ENCODE measurements at places on chromosomes 7 and 10. TPM values are rescaled to one million over a fixed set of nuclear protein-coding genes. Genes with fewer than 3 reads are reported as not detected.

- peak; percentile 39 for DNase-seq
- no peak overlapping the region for H3K27ac ChIP-seq
- H3K4me3 ChIP-seq = no peak overlapping the region
- no peaks in the 10 kb centered on the region for H3K36me3 ChIP-seq
- H3K27me3 ChIP-seq = peaks cover 4% of the 10 kb centered on the region
These were observed 1.5 kb downstream of the LIPK start for GRCh38 chr10:88707429-88708155.

CCSER2 gene
- total RNA-seq = 57.5 TPM

GRCh38 chr7:16755397-16755796 is 1.8 kb downstream of the TSPAN13 start:
- no peak for DNase-seq
- H3K27ac ChIP-seq = no peak overlapping the region
- H3K4me3 ChIP-seq = no peak overlapping the region
- H3K4me1 ChIP-seq = peaks cover 12% of the 10 kb centered on the region
- H3K27me3 ChIP-seq = peaks cover 31% of the 10 kb centered on the region

- H3K4me3 ChIP-seq = no peak overlapping the region
- no peaks in the 10 kb centered on the region for H3K36me3 ChIP-seq
- no peak for DNase-seq
- no peak overlapping the region for H3K27ac ChIP-seq
- H3K4me1 ChIP-seq = peaks cover 9% of the 10 kb centered on the region
These were observed 49.8 kb downstream of the TPK1 start for GRCh38 chr7:144786079-144786478.

- H3K27me3 ChIP-seq = peaks cover 15% of the 10 kb centered on the region
- no peak overlapping the region for H3K4me3 ChIP-seq
- H3K27ac ChIP-seq = no peak overlapping the region
- H3K4me1 ChIP-seq = no peaks in the 10 kb centered on the region
- no peaks in the 10 kb centered on the region for H3K36me3 ChIP-seq
These were observed 16.5 kb downstream of the ZNF365 start for GRCh38 chr10:62390497-62391176.

DNA sequence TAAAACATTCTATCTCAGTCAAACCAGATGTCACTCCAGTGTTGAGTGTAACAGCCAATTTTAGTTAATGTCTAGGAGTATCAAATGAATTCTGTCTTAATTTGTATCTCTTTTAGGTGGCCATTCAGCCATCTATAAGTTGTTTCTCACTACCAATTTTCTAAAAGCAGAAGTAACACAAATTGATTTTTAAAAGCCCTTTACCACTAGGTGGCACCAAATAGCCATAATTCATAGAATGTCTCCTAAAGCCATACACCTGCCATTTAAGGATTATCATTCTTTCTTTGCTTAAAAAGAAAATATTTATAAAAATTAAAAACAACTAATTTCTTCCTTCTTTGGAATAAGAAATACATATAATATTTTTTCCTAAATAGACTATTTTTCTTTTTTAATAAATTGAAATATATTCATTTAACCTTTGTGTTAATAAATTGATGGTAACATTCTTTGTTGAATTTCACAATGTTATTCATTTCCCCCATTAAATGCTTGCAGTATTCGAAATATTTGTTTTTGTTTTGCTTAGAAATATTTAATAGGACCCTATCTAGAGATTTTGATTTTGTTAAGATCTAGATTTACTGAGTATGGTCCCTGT is 107.8 kb upstream of the PPP1R3A start:
- H3K4me1 ChIP-seq = no peaks in the 10 kb centered on the region
- no peaks in the 10 kb centered on the region for H3K36me3 ChIP-seq
- no peak overlapping the region for H3K27ac ChIP-seq
- DNase-seq = no peak

DNA sequence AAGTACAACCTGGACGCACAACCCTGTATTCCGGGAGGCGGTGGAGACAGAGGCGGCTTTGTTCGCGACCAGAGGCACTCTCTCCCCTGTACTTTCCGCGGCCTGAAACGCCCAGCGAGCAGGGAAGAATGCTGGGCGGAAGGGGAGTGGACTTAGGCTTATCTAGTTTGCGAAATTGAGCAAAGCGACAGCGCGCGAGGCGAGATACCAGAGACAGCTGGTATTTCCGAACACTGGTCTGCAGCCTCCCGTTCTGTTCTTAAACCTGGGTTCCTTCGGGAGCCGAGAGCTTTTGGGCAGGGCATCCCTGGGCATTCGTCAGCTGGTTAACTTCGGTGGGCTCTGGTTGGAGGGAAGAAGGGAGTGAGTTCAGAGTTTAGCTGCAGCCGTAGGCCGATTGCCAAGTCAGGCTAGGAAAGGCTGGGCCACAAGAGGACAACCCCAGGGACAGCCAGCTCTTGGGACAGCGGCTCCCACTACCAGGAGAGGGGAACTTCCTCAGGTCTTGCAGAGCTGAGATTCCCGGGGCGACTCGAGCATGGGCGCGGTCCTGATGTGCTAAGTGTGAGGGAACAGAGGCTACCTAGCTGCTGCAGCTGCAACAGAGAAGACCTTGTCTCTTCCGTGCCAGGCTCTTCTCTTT is 3.9 kb downstream of the HMX3 start:
- peaks cover 44% of the 10 kb centered on the region for H3K4me1 ChIP-seq
- peak; percentile 15 for DNase-seq
- H3K36me3 ChIP-seq = no peaks in the 10 kb centered on the region
- no peak overlapping the region for H3K4me3 ChIP-seq
- no peak overlapping the region for H3K27ac ChIP-seq
- H3K27me3 ChIP-seq = peaks cover 79% of the 10 kb centered on the region

FAM185A gene
- total RNA-seq = 7.9 TPM

PTPN20 gene
- 0.11 TPM for total RNA-seq

C1QL3 gene
- total RNA-seq = 0.16 TPM

EVX1 gene
- total RNA-seq = not detected

DNA sequence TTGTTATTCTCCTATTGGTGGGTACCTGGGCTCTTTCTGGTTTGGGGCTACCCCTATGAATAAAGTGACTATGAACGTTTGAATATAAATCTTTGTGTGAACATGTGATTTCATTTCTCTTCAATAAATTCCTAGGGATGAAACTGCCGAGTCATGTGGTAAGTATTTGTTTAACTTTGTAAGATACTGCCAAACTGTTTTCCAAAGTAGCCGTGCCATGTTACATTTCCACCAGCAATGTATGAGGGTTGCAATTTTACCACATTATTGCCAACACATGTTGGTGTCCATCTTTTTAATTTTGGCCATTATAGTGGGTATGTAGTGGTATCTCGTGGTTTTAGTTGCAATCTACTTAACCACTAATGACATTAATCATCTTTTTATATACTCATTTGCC is 94.7 kb downstream of the ZNRF2 start:
- H3K27ac ChIP-seq = no peak overlapping the region
- H3K27me3 ChIP-seq = no peaks in the 10 kb centered on the region
- no peaks in the 10 kb centered on the region for H3K36me3 ChIP-seq
- H3K4me1 ChIP-seq = no peaks in the 10 kb centered on the region

GPER1 gene
- total RNA-seq = 0.16 TPM

BLVRA gene
- 34.2 TPM for total RNA-seq

DNA sequence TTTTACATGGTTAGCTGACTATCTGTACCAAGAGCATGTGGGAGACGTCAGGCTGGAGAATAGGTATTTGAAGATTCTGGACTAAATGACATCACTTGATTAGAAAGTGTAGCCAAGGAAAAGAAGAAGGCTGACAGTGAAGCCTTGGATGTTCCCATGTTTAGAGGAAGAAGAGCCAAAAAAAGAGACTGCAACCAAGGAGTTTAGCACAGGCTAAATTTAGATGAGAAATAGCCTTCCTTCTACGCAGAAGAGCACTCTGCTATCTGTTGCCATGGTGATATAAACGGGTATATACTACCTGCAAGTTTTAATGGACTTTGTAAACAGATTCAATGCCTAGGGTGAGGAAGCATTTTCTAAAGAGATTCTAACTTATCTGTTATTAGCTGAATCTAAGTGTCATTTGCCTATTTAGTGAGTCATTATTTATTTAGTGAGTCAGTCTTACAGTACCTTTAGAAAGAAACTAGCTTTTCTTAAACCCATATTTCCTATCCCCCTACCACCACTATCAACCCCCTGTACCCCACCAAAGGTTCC is 69.8 kb downstream of the CDK6 start:
- H3K27me3 ChIP-seq = no peaks in the 10 kb centered on the region
- H3K4me1 ChIP-seq = peaks cover 65% of the 10 kb centered on the region
- H3K27ac ChIP-seq = peak overlapping the region; percentile 84
- DNase-seq = no peak

DNA sequence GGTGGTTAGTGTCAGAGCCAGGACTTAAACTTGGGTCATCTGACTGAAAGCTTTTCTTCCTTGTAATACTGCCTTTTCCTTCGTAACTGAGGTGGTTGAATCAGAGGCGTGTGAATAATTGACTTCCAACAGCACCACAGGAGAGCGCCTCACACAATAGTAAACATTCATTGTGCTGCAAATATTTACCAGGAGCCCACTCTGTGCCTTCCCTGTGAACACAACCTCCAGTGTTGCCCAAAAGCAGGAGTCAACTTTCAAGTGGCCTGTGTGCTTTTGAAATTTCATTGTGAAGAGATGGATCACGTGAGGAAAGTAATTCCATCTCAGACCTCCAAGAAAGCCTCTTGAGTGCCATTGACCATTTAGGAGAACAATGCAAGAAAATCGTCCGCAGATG is 60.2 kb downstream of the ADRA2A start:
- H3K27me3 ChIP-seq = peaks cover 17% of the 10 kb centered on the region
- H3K4me1 ChIP-seq = no peaks in the 10 kb centered on the region
- no peak overlapping the region for H3K27ac ChIP-seq
- no peaks in the 10 kb centered on the region for H3K36me3 ChIP-seq
- DNase-seq = no peak
- H3K4me3 ChIP-seq = no peak overlapping the region

- H3K27me3 ChIP-seq = no peaks in the 10 kb centered on the region
- no peaks in the 10 kb centered on the region for H3K36me3 ChIP-seq
- no peak overlapping the region for H3K27ac ChIP-seq
- H3K4me3 ChIP-seq = no peak overlapping the region
- DNase-seq = no peak
These were observed 135.5 kb downstream of the CD36 start for GRCh38 chr7:80773787-80774508.

PROSER2 gene
- total RNA-seq = 1.7 TPM

GRCh38 chr7:69738396-69738951 is 140.2 kb downstream of the AUTS2 start:
- no peak overlapping the region for H3K4me3 ChIP-seq
- H3K27ac ChIP-seq = no peak overlapping the region
- H3K36me3 ChIP-seq = no peaks in the 10 kb centered on the region
- peaks cover 19% of the 10 kb centered on the region for H3K4me1 ChIP-seq

DNA sequence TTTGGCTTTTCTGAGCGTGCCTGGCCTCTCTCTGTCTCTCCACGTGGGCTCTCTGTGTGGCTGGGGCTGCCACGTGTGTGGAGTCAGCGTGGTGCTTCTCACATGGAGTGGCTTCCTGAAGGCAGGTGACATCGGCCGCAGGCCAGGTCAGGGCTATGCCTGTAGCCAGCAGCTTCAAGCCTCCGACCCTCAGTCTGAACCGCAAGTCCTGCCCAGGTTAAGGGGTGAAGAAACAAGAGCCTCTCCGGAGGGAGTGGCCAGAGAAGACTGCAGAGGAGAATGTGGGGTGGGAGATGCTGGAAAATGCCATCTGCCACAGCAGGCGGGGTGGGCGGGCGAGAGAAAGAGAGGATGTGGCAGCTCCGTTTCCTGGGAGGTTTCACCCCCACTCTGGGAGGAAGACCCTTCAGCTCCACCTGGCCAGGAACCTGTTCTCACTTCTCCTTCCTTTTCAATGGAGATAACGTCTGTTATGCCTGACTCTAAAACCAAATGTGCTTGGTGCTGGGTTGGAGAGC is 14.3 kb upstream of the VIPR2 start:
- no peaks in the 10 kb centered on the region for H3K27me3 ChIP-seq
- no peaks in the 10 kb centered on the region for H3K36me3 ChIP-seq
- no peak overlapping the region for H3K27ac ChIP-seq
- no peak for DNase-seq
- H3K4me3 ChIP-seq = no peak overlapping the region

GRCh38 chr7:116311816-116312471 is 101.6 kb downstream of the TES start:
- H3K4me1 ChIP-seq = no peaks in the 10 kb centered on the region
- no peak overlapping the region for H3K4me3 ChIP-seq
- no peak overlapping the region for H3K27ac ChIP-seq
- H3K27me3 ChIP-seq = peaks cover 7% of the 10 kb centered on the region

NEURL1 gene
- 1.9 TPM for total RNA-seq

GRCh38 chr7:31311552-31311951 is 29.0 kb downstream of the NEUROD6 start:
- H3K27ac ChIP-seq = no peak overlapping the region
- DNase-seq = no peak
- no peaks in the 10 kb centered on the region for H3K4me1 ChIP-seq
- H3K27me3 ChIP-seq = no peaks in the 10 kb centered on the region
- no peaks in the 10 kb centered on the region for H3K36me3 ChIP-seq

GRCh38 chr7:16691241-16691640 is 45.3 kb downstream of the BZW2 start:
- H3K4me3 ChIP-seq = no peak overlapping the region
- no peak for DNase-seq
- no peaks in the 10 kb centered on the region for H3K4me1 ChIP-seq
- H3K27ac ChIP-seq = no peak overlapping the region
- no peaks in the 10 kb centered on the region for H3K27me3 ChIP-seq

NKX6-2 gene
- not detected for total RNA-seq

- H3K36me3 ChIP-seq = no peaks in the 10 kb centered on the region
- no peak overlapping the region for H3K4me3 ChIP-seq
- no peak for DNase-seq
- H3K27me3 ChIP-seq = peaks cover 2% of the 10 kb centered on the region
These were observed 294.6 kb upstream of the ZNF32 start for GRCh38 chr10:43943119-43943817.

DNA sequence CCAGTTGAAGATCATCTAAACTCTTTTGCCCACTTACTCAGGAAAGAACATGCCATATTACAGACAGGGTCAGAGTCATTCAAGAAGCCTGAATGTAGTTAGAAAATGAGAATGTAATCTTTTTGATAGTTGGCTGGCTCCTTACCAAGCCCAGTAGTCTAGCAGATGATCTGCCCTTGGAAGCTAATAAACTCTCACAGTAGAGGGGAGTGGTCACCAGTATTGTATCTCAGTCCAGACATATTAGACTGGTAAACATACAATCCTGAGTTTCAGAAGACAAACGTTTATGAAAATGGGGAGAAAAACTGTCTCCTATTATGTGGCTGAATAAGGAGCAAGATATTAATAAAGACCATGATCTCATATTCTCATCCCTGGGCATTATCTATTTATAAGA is 65.3 kb downstream of the SEPTIN7 start:
- H3K27me3 ChIP-seq = no peaks in the 10 kb centered on the region
- H3K36me3 ChIP-seq = peaks cover 43% of the 10 kb centered on the region
- H3K4me3 ChIP-seq = no peak overlapping the region
- DNase-seq = no peak

VSTM2A gene
- total RNA-seq = not detected

GRCh38 chr7:87213252-87213651 is 6.3 kb downstream of the TMEM243 start:
- peaks cover 79% of the 10 kb centered on the region for H3K4me1 ChIP-seq
- no peaks in the 10 kb centered on the region for H3K27me3 ChIP-seq
- peaks cover 79% of the 10 kb centered on the region for H3K36me3 ChIP-seq
- H3K4me3 ChIP-seq = peak overlapping the region; percentile 55

MMD2 gene
- total RNA-seq = not detected

MBL2 gene
- total RNA-seq = not detected

AASS gene
- 0.76 TPM for total RNA-seq

GRCh38 chr10:104120903-104121484 is 977 bp upstream of the SFR1 start:
- H3K27me3 ChIP-seq = no peaks in the 10 kb centered on the region
- H3K36me3 ChIP-seq = peaks cover 9% of the 10 kb centered on the region

GRCh38 chr10:6625428-6625827 is 45.4 kb upstream of the PRKCQ start:
- H3K4me1 ChIP-seq = peaks cover 19% of the 10 kb centered on the region
- H3K36me3 ChIP-seq = peaks cover 2% of the 10 kb centered on the region
- H3K27me3 ChIP-seq = no peaks in the 10 kb centered on the region
- H3K27ac ChIP-seq = no peak overlapping the region
- peak; percentile 41 for DNase-seq
